ENCODE measurements at places on chromosomes 5 and 9.

DNA sequence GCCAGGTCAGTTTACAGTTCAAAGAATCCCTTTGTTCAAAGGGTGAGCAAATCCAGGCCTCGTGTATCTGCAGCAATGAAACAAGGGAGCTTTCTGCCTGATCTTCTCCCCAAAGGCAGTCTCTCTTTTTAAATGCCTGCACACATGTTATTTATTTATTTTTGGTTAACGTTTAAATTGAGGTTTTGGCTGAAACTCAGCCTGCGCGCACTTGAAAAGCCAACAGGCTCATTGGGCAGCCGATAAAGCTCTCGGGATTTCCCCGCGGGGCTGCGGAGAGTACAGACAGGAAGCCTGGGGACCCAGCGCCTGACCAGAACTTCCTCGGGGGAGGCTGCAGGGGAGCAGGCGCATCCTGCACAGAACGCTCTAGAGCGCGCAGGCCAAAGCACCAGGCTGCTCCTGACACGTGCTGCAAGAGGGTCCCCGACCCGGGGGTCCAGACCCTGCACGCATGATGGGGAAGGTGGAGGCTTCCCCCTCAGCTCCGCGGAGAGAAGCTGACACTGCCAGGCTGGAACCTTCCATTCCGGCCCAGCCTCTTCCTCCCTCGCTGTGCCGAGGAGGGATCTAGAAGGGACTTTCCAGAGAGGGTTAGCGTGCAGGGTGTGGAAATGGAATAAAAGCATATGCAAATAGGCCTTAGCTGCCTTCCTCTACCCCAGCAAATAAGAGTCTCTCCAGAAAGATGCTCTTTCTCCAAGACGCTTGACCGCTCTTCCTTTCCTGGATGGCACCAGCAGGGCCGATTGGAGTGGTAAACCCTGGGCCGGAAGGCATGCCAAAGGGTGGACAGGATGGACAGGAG lies 46.1 kb downstream of the PTTG1 start:
- peak; percentile 77 for DNase-seq

- no peak for DNase-seq
Measured at GRCh38 chr5:174527916-174528540, 196.4 kb upstream of the MSX2 start.

DNA sequence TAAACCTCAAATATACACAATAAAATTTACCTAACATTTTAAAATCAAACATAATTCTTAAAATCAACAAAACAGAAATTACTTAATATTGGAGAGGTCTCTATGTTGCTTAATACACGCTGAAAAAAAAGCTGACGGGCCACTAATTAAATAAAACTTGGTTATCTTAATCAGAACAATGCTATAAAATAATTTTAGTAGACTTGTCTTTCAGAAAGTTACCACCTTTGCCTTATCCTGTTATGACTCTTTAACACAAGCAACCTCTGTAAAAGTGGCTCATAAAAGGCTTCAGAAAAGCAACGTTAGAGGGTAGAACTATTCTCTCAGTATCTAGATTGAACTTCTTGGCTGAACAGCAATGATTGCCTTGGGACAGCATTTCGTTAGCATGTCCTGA lies 251.0 kb upstream of the RIOK2 start:
- no peak for DNase-seq

GRCh38 chr5:8446179-8446578 lies 577.2 kb downstream of the MTRR start:
- no peak for DNase-seq

DNA sequence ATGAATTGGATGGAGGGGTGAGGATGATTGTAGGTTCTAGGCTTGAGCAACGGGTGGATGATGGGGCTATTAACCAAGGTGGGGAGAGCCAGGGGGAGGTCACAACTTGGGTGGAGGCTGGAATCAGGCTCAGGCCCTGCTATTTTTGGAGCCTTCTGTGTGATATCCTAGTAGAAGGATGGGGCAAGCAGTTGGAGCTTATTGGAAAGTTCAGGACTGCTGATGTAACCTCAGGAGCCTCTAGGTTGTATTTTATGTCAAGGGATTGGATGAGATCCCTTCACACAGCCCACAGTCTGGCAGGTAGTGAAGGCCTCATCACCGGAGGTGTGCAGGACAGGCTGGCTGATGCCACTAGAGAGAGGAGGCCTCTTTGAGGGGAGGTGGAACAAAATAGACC lies 11.2 kb upstream of the RPS14 start:
- DNase-seq: no peak

- DNase-seq: no peak
Measured at GRCh38 chr5:34529581-34530331, 126.4 kb upstream of the RAI14 start.

GRCh38 chr9:84239343-84239742 lies 101.2 kb downstream of the SLC28A3 start:
- no peak for DNase-seq

GRCh38 chr9:136971746-136972145 lies 5.6 kb upstream of the PTGDS start:
- no peak for DNase-seq

DNA sequence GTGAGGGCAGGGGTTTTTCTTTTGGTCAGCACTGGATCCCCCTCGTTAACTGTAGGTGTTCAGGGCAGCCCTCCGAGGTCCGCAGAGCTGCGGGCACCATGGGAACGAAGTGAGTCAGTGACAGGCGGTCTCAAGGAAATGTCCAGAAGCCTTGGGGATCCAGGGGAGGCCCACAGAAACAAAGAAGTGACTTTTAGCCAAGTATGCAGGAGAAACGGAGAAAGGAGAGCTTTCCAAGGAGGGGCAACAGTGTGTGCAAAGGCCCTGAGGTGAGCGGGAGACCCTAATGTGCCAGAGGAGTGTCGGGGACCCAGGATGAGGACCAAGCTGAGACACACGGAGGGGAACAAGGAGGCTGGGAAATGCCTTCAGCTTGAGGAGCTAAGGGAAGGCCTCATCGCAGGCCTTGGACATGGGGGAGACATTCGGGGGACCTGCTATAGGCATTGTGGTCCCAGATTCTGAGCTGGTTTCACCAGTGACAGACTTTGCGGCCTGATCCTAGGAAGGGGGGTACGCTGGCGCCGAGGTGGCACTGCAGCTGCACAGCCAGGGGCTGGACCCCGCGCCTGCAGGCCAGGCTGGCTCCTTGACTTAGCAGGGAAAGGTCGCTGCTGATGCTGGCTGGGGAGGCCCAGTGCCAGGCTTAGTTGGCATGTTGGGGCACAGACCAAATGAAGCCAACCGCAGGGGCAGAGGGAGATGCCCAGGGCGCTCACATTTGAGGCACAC lies 3.3 kb downstream of the LTC4S start:
- DNase-seq: no peak

- no peak for DNase-seq
Measured at GRCh38 chr9:96522366-96522765, 72.4 kb downstream of the HABP4 start.
